ENCODE measurements at places on chromosomes 16 and 17.

DNA sequence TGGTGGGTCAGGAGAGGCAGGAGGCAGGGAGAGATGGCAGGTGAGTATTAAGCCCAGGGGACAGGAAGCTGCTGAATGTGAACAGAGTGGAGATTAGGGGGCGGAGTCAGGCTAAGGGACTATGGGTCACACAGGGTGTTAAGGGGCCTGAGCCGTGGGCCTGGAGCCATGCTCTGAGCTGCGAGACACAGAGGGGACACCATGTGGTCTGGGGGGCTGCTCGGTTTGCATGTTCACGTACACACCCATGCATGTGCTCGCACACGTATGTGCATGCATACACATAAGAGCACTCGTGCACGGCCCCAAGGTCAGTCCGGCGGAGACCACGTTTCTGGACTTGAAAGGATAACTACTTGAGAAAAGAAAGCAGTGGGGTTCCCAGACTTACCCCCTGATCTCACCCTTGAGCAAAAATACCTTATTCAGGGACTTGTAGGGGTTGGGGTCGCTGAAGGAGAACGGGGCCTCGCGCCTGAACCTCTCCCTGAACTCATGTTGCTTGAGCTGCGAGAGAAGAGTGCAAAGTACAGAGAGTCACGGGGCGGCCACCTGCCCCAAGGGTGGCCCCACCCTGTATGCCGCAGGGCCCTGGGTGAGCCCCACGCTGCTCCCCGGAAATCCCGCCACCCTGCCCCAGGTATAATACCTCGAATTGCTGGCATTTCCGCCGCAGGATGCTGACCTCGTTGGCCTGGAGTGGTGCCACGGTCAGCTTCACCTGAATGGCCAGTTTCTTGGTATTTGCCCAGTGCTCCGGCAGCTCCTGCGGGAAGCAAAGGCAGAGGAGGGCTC lies 50.8 kb downstream of the DNAH17 start:
- DNase-seq, result no peak

DNA sequence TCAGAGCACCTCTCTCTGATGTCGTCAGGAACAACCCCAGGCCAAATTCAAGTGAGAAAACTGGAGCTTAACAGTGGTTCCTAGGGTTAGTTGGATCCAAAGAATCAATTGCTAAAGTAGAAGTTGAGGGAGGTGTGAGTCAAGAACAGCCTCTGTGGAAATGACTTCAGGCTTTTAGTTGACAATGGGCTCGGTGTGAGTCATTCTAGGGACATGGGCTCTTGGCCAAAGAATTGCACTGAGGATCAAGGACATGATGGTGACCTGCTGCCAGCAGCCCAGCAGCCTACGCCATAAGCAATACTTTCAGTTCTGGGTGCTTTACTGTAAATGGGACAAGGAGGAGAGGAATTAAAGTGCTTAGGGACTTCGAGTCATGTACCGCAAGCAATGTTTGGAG lies 32.1 kb upstream of the SMURF2 start:
- peak; percentile 83 for DNase-seq

- DNase-seq, result no peak
These were observed 32.0 kb upstream of the DOC2B start for GRCh38 chr17:213286-214105.

- no peak for DNase-seq
These were observed 321.0 kb downstream of the CPPED1 start for GRCh38 chr16:12482455-12483220.

GRCh38 chr17:39650121-39650579 lies 13.2 kb downstream of the STARD3 start:
- DNase-seq, result peak; percentile 15

- DNase-seq, result peak; percentile 69
These were observed 4.7 kb downstream of the ZPBP2 start for GRCh38 chr17:39872751-39873150.

GRCh38 chr17:73900516-73900915 lies 256.3 kb upstream of the SDK2 start:
- DNase-seq, result no peak

GRCh38 chr16:88281858-88282563 lies 100.7 kb upstream of the ZNF469 start:
- no peak for DNase-seq

DNA sequence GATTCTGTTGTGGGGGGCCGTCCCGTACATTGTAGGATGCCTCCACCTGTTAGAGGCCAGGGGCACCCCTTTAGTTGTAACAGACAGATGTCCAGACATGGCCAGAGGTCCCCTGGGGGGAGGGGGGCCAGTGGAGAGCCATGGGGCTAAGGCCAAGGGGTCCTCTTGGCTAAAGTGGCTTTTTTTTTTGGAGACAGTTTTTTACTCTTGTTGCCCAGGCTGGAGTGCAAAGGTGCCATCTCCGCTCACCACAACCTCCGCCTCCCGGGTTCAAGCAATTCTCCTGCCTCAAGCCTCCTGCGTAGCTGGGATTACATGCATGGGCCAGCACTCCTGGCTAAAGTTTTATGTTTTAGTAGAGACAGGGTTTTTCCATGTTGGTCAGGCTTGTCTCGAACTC lies 229.0 kb downstream of the CPPED1 start:
- DNase-seq, result no peak

GRCh38 chr17:58333736-58334207 lies 5.2 kb upstream of the TSPOAP1 start:
- no peak for DNase-seq

DNA sequence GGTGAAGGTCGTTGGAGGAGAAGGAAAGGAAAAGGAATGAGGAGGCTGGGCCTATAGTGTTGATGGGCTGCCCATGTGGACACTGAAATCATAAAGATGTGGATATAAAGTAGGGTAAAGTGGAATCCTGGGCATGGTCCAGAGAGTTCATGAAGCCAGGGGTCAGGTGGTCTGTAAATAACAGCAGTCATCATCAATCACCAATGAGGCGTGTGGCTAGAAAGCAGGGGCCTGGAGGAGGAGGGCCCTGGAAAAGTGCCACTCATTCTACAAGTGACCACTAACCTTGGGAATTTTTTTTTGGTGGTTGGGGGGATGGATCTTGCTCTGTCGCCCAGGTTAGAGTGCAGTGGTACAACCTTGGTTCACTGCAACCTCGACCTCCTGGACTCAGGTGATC lies 115.3 kb upstream of the NOL11 start:
- DNase-seq, result no peak

Data from ELR (cell line).